ENCODE measurements at places on chromosomes 11 and 22. TPM values are rescaled to one million over a fixed set of nuclear protein-coding genes. Genes with fewer than 3 reads are reported as not detected.

- peak; percentile 39 for DNase-seq
Observed at GRCh38 chr22:23791738-23792645, 5.2 kb downstream of the SMARCB1 start.

DNA sequence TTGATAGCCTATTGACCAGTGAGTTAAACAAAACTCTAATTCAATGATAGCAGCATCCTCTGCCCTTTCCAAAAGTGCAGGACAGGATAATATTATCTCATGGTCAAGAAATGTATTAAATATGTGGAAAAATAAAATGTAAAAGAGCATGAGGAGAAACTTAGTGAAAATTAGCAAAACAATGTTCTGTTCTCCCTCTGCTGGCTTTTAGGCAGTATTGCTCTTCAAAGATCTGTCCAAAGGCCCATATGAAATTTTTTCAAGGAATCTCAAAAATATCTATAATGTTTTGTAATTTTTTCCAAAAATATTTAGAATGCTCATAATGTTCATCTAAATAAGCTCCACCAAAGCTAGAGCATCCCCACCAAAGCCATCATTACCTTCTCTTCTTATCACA is 8.3 kb upstream of the ARL14EP start:
- DNase-seq = no peak

- DNase-seq = no peak
Observed at GRCh38 chr22:19761725-19762567, 1.4 kb downstream of the TBX1 start.

DNA sequence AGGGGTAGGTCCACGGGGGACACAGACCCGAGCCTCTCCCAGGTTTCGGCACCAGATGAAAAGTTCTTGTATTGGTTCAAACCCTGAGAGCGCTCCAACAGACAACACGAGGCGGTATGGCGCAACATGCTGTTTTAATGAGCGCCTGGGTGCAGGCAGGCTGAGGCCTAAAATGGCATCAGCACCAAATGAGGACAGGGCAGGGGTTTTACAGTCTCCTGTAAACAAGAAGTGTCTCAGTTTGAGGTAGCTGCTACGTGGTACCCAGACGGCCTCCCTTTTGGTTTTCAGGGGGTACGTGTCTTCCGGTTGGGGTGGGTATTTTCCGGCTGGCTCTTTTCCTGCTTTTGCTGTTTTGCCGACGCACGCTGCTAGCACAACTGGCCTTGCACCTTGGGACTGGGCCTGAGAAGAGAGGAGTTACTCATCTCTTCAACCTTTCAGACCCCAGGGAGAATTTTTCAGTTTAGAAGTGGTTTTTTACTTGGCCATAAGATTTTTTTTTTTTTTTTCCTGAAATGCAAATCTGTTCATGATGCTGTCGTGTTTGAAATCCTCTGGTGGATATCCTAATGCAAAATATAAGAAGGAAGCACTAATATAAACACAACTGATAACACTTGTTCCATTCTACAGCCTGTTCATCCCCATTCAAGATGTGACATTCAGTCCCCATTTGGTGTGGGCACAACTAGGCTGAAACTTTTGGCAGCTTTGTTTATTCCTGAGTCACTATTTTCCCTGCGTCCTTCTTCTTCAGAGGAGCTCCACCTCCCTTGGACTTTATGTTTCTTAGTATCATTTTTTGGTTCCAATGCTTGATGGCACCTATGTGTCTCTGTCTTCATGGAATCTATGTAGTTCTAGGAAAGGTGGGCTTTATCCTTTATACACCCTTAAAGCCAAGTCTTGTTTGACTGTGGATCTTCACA is 6.5 kb downstream of the PPFIBP2 start:
- no peak for DNase-seq

DNA sequence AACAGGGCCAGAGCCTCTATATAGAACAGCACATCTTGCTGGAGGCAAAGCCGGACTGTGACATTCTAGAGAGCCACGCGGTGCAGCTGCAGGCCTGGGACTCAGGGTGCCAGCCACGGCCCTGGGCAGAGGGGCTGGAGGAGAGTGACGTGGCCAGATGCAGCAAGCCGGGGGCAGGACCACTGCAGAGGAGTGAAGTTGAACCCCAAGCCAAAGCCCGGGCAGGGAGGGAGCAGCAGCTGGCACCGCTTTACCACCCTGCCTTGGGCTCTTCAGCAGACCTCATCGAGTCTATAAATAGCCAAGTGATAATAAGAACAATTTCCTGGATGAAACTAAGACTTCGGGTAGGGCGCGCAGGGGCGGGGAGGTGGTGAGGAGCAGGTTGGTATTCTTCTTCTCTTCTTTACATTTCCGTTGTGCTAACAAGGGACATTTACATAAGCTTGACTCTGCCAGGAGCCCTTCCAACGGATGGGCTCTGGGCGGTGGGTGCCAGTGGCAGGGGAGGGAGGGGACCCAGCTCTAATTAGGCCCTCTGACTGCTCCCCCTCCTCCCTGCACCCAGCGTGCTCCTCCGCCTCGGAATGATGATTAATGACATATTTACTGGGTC is 110.2 kb downstream of the ST3GAL4 start:
- DNase-seq = peak; percentile 19

GRCh38 chr22:49380095-49380827 is 447.4 kb downstream of the BRD1 start:
- peak; percentile 6 for DNase-seq

DNA sequence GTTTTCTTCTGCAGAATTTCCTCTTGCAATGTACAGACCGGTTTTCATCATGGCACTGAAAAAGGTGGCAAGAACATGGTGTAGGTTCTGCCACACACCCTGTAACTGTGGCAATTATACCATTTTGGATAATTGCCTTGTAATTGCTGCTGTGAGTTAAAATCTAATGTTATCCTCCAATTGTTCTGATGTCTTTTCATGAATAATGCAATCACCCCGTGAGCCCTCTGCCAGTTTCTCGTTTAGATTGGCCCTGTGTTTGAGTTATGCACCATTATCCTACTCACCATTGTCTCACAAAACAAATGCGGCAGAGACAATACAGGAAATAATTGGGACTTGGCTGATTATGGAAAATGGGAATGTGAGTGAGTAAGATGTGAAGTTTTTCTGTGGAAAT is 61.8 kb upstream of the MTNR1B start:
- no peak for DNase-seq

GRCh38 chr11:73307323-73308002 is 613 bp upstream of the ARHGEF17 start:
- DNase-seq = peak; percentile 94

DNA sequence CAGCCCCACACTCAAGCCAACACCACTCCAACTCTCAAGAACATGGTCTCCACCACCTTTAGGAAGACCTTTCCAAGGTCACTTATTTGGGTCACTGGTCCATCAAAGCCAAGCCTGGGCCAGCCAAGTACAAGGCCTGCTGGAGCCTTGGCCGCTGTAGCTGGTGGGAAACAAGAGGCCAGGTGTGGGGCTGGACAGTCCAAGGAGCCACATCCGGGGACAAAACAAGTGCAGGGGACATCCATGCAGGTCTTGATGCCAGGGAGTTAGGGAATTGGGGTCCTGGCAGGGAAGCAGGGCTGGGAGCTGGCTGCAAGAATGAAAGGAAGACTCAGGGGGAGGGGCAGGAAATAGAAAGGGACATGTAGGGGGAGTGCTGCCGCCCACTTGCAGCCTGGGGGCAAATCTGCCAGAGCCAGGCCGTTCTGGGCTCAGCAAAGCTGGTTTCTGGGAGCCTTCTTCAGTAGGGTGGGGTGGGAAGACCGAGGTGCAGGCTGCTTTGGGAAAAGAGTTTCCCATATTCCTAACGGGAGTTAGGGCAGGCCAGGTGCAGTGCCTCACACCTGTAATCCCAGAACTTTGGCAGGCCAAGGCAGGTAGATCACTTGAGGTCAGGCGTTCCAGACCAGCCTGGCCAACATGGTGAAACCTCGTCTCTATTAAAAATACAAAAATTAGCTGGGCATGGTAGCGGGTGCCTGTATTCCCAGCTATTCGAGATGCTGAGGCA is 69.5 kb upstream of the ATXN10 start:
- DNase-seq = no peak

GRCh38 chr11:75867778-75868374 is 52.9 kb downstream of the UVRAG start:
- DNase-seq = peak; percentile 72

DNA sequence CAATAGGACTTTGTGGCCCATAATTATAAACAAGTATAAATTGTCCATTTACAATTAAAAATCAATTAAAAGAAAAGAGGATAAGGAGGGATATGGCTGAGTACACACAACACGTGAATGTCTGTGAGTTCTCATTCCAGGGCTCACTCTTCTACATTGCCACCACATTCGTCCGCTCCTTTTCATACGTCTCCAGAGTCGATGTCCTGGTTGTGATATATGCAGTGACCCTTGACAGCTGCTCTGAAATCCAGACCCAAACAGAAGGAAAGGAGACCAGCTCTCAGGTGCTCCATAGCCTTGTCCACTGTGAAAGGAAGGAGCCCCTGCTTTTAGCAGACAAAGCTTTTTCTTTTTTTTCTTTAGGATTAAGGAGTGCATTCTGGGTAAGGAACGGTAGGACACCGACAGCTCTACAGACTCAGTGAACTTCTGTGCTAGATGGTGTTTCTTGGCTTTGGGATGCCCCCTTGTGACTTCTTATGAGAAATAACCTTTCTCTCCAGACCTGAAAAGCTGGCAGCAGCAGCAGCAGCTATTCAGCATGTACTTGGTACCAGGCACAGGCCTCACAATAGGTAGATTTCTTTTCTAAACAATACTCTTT is 19.7 kb upstream of the DNAJB13 start:
- DNase-seq = no peak

DNA sequence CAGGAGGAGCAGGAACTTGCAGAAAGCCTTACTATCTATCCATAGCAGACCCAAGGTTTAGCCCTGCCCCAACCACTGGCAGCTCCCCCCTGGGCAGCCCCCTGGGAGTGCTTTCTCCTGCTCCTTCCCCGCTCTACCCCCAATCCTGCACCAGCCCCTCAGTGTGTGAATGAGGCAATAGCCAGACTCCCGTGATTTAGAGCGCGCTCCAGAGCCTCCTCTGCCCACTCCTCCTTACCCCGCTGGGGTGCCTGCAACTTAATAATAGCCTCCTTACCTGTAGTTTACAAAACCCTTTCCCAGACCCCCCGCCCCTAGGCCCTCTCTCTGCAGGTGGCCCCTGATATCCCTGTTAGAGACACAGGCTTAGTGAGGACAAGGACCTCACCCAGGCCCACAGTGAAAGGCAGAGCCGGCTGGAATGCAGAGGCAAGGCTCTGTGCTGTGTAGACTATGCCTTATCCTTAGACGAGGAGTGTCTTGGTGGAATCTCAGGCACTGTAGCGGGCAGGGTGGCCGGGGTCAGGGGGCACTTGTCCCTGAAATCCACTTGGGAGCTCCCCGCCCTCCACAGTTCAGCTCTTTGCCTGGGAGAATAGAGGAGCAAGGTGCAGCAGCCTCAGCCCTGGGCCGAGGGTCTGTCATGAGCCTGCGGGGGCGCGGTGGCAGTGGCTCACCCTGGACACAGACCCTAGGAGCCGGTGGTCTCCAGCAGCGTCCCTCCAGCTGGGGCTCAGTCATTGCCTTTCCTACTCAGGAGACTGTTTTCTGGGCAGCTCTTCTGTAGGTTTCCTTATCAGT is 4.3 kb upstream of the CARNS1 start:
- no peak for DNase-seq

- DNase-seq = no peak
Observed at GRCh38 chr11:57815476-57815875, 53.9 kb downstream of the CTNND1 start.

DNA sequence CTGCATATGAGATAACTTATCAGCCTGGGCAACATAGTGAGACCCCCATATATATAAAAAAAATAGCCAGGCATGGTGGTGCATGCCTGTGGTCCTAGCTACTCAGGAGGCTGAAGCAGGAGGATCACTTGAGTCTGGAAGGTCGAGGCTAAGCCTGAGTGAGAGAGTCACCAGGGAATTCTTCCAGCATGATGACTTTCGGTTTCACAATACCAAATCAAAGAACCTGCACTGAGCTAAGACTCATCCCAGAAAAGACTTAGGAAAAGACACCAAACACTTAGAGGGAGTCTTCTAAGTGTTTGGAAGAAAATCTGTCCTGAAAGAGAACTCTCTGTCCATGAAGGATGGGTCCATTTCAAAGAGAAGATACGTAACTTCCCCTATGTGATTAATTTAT is 12.7 kb downstream of the STK33 start:
- no peak for DNase-seq

DNA sequence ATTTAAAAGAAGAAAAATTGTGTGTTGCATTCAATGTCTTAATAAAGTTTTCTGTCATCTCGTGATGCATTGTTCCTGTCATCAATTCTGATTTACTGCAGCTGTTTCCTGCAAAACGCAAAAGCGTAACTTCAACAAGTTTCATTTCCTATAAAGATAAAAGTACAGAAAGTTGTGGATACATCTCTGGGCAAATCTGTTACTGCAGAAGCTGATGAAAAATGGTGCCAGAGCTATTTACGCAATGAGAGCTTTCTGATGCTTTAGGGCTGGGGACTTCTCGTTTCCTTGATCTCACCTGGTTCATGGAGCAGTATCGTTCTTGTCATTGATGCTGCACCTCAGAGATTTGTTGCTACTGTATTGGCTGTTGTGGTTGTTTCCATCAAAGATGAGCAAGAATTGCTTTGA is 15.5 kb upstream of the MS4A12 start:
- no peak for DNase-seq

GRCh38 chr22:17767233-17768065 is 6.8 kb downstream of the BID start:
- no peak for DNase-seq

DNA sequence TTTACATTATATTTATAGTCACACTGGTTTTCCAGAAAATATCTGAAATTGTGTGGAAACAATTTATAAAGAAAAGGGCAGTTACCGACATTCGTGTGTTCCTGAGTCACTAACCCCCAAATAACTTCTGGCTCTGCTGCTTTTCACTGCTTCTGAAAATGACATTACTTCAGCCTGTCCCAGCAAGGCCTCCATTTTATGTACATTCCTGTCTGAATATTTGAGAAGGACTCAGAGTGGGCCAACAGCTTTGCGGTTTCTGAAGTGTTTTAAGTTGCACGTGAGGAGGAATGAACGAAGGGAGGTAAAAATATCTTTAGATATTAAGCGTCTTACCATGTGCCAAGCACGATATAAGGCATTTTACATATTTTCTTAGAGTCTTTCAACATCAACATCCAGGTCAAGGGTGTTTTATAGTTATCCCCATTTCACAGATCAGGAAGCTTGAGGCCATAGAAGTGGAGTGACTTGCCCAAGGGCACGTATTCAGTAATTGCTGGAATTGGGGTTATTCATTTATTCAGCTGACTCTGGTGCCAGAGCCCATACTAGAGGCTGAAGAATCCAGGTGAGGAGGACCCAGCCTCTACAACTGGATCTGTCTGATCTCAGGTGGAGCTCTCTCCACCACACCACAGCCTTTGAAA is 30.8 kb upstream of the WNT11 start:
- no peak for DNase-seq

PLAAT2 gene
- total RNA-seq = 52.3 TPM

SLC2A11 gene
- total RNA-seq = 16.0 TPM

MS4A3 gene
- total RNA-seq = not detected

OR51M1 gene
- total RNA-seq = not detected

YAP1 gene
- total RNA-seq = 130 TPM

ENTHD1 gene
- not detected for total RNA-seq

EMID1 gene
- total RNA-seq = 5.8 TPM
